ENCODE measurements at places on chromosomes 1 and 21. TPM values are rescaled to one million over a fixed set of nuclear protein-coding genes. Genes with fewer than 3 reads are reported as not detected.

BMP8B gene
- 20.2 TPM for total RNA-seq

CCDC17 gene
- total RNA-seq = 5.6 TPM

GRCh38 chr21:45788637-45789506 is 145.3 kb downstream of the PCBP3 start:
- no peak for DNase-seq

GRCh38 chr1:63454269-63454668 is 68.8 kb downstream of the ITGB3BP start:
- no peak for DNase-seq

- no peak for DNase-seq
Measured at GRCh38 chr1:76314730-76315129, 240.2 kb downstream of the ST6GALNAC3 start.

DNA sequence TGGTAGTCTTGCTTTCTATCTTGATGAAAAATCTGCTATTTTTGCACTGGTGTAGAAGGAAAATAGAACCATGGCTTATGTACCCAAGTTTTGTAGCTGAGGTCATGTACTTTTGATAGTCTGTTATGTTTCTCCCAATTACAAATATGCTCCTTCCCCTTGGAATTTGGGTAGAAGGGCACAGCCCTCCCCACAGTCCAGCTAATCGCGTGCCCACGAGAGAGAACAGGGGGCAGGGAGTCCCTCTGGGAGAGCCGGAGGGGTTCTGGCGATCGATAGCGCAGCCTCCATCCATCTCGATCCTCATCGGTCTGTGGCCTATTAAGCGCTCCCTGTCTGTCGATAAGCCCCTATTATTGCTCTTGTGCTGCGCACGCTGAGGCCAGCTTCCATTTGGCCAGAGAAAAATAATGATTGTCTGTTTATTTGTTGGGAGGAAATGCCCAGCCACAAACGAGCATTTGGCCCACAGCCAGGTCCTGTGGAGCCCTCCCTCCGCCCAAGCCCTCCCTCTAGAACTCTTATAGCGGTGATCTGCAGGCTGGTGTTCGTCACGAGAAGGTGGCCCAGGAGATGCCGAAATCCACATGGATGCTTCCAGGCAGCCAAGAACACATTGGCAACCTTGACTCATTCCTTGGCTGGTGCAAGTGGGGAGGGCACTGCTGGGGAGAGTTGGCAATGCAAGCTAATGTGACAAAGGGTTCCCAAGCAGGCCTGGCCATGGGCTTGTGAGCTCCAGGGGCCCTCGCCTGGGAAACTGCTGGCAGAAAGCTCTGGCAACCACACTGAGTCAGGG is 134.7 kb upstream of the TNR start:
- no peak for DNase-seq

GRCh38 chr1:211865180-211865579 is 34.6 kb upstream of the LPGAT1 start:
- DNase-seq = no peak

All from left colon (tissue), 2 donors.